ENCODE measurements at places on chromosomes 5 and 9. TPM values are rescaled to one million over a fixed set of nuclear protein-coding genes. Genes with fewer than 3 reads are reported as not detected.

MATR3 gene
- 603 TPM for polyA plus RNA-seq

MAMDC2 gene
- 6.1 TPM for polyA plus RNA-seq

ADRA1B gene
- 0.86 TPM for polyA plus RNA-seq

EQTN gene
- polyA plus RNA-seq = 0.38 TPM

GRCh38 chr5:132998556-132998955 lies 27.8 kb downstream of the ZCCHC10 start:
- no peak for DNase-seq

GRCh38 chr9:2876726-2877125 lies 32.8 kb upstream of the PUM3 start:
- DNase-seq = no peak
